Body of pancreas (tissue), 4 donors: ENCODE measurements at places on chromosomes 4 and X. TPM values are rescaled to one million over a fixed set of nuclear protein-coding genes. Genes with fewer than 3 reads are reported as not detected.
A peak's percentile ranks its signal among the peaks of the same experiment; 100 is the strongest.

FGB gene
- total RNA-seq = not detected

UGT2B10 gene
- total RNA-seq = not detected

PF4V1 gene
- total RNA-seq = not detected

HADH gene
- 34.6 TPM for total RNA-seq

DTHD1 gene
- under 0.01 TPM for total RNA-seq

FRG2 gene
- total RNA-seq = not detected

MAGEA10 gene
- not detected for total RNA-seq

RAB41 gene
- total RNA-seq = not detected

DNA sequence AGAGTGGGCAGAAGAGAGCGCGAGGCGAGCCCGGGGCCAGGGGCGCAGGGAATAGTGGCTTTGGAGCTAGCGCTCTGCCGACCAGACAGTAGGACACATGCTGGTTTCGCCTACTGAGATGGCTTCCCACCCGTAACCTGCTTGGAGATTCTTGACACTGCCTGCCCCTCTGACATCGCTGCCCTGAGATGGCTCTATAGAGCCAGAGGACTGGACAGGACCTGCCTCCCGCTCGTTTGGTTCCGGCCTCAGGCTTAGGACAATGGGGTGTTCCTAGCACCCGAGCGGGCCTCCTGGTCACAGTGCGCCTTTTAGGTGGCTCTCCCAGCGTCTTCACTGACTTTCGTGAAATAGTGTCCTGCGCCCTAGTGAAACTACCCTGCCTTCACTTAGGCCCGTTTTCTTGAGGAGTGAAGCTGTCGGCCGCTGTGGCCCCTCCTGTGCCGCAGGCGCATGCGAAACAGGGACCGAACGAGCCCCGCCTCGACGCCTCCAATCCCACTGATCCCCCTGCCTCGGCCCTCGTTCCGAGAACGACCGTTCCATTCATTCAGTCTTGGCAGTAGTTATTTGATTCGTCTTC, 608 bp downstream of the TAF1 start:
- DNase-seq = peak; percentile 15

DNA sequence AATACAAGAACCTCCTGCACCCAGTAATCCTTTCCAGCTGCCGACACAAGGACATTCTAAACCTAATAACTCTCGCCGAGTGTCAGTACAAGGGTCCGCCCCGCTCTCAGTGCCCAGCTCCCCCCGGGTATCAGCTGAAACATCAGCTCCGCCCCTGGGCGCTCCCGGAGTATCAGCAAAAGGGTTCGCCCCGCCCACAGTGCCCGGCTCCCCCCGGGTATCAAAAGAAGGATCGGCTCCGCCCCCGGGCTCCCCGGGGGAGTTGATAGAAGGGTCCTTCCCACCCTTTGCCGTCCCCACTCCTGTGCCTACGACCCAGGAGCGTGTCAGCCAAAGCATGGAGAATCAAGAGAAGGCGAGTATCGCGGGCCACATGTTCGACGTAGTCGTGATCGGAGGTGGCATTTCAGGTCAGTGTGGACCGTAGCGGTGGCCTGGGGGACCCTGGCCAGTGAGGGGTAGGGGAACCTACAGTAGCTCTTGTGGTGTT, at the start of gene MAOA:
MAOA (plus strand) TSS at position 295 of the 490 bp plus-strand sequence; CDS start at position 338, 43 bp downstream.
- DNase-seq = peak; percentile 82

GRCh38 chr4:71163317-71163716, 169.9 kb downstream of the DCK start:
- no peak for DNase-seq

- DNase-seq = no peak
These were observed 14.0 kb upstream of the GPKOW start for GRCh38 chrX:49137492-49137891.

GRCh38 chr4:87047281-87047798, 112.5 kb downstream of the AFF1 start:
- no peak for DNase-seq

- DNase-seq = no peak
These were observed 18.4 kb upstream of the CTSO start for GRCh38 chr4:155972098-155972497.

DNA sequence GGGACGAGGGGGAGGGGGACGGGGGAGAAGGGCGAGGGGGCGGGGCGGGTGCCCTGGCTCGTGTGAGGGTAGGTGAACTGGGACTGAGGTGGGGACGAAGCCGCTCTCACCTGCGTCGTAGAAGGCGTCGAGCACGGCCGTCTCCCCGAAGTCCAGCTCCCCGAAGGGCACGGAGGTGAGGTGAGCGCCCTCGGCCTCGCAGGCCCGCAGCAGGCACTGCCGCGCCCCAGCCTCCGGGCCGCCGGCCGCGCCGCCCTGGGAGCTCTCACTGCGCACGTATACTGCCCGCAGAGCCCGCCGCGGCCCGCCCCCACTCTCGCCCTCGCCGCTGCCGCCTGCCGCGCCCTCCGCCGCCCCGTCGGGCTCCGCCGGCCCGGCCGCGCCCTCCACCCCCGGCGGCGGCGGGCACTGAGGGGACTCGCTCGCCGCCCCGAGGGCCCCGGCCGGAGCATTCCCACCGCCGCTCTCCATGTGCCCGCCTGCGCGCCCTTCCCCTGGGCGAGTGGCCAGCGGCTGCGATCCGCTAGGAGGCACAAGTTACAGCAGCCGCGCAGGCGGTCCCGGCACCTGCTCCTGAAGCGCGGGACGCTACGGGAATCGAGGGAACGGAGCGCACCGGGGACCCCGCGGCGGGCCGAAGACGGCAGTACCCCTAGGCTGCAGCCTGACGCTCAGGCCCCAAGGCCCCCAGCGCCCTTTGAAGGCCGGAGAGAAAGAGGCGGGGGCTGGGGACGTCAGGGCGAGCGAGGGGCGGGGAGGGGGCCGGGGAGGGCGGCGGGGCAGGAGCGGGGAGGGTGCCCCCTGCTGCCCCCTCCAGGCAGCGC, at the start of gene MAP3K15:
MAP3K15 (minus strand) TSS at position 718 of the 824 bp plus-strand sequence; CDS start at position 471, 247 bp downstream.
- DNase-seq = peak; percentile 38

DNA sequence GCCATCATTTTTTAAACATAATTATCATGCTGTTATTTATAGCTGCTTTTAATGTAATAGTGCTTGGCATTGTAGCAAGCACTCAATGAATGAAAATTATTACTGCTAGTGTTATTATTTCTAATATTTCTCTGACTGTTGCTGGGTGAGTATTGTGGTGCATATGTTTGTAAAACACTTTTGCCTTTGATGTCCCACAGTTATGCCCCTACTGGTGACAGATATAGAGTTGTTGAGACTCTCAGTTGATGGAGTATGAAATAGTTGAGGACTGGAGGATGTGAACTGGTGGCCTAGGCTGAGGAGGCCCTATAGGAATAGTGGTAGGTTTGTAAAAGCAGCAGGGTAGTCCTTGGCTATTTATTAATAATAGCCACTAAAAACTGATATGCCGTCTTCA, 9.6 kb downstream of the INTS6L start:
- DNase-seq = no peak

GRCh38 chrX:11039926-11040325, 71.2 kb upstream of the HCCS start:
- DNase-seq = no peak

DNA sequence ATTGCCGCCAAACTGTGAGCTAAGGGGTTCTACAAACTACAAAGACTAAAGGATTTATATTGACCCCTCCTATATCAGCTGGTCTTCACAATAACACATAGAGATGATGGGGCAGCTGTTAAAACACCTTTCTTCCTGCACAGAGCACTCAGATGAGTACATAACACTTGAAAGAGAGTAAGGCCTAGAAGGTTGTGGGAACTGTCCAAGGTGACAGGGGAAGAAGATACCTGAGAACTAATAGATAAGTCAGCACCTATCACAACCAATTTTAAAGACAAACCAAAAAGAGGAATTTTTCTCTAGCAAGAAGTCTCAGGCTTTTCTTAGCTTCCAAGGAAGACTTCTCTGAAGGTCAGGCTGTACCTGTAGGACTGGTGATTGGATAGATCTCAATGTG, 19.1 kb upstream of the CXCL6 start:
- DNase-seq = no peak

DNA sequence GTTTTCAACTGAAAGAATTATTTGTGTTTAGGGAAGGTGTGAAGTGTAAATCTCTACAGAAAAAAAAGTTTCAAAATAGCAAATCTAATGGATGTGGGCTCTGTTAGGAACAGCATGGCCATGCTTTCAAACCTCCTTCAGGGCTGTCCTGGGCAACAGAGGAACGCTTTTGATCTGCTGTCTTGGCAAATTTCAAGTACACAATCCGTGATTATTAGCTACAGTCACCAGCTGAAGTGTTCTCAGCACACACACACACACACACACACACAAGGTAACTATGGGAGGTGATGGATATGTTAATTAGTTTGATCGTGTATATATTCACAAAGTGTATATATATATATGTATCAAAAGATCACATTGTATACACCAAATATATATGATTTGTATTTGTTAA, 40.5 kb upstream of the HELT start:
- DNase-seq = no peak

- no peak for DNase-seq
These were observed 88.5 kb upstream of the LCORL start for GRCh38 chr4:18110099-18110498.

GRCh38 chr4:176539785-176540175, 220.0 kb downstream of the SPCS3 start:
- no peak for DNase-seq

- DNase-seq = no peak
These were observed 5.1 kb downstream of the BGN start for GRCh38 chrX:153499876-153500275.

DNA sequence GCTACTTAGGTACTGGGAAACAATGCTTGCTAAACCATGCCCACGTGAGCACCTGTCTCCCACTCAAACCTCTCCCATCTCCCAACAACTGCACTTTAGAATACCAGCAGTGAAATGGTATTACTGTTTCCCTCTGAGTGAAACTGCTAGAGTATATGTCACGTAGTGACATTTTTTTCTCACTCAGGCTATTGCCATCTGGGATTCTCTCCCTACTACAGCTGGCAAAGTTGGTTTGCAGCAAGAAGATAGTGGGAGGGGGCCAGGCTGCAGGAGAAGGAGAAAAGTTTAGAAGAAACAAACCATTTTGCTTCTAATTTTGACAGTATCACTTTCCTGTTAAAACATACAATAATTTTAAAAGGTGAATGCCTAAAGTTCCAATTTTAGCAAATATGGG, 358.3 kb downstream of the MAPK10 start:
- no peak for DNase-seq

GRCh38 chrX:37454537-37455285, 105.5 kb downstream of the PRRG1 start:
- no peak for DNase-seq
